GM10248 (cell line): ENCODE measurements at places on chromosomes 11 and 22.
A peak's percentile ranks its signal among the peaks of the same experiment; 100 is the strongest.

- peak; percentile 46 for DNase-seq
These were observed 21.6 kb upstream of the PEX26 start for GRCh38 chr22:18056161-18056666.

DNA sequence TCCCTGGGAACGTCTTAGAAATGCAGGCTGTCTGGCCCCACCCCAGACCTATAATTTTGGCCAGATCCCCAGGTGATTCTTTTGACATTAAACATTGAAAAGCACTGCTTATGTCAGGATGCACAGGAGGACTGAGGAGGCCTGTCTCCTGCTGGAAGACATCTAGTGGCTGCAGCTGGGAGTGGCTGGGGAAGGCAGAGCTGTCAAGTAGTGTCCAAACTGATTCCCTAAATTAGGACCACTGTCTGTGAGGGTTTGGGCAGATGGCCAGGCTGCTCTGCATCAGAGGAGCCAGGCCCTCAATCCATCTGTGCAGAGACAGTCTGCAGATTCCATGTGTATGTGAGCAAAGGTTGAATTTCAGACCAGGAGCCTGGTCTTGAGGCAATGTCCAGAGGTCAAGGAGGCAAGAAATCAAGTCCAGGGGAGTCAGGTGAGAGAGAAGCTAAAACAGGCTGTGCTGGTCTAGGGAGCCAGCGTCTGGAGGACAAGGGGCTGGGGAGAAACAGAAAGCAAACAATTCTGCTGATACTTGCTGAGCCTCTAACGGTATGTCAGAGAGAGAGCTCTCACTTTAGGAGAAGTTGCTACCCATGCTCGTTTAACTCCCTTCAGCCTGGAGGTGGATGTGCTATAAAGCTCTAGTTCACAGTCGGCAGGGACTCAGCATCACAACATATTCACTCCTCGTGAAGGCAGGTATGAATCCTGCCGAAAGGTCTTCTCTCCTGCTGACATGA lies 15.3 kb upstream of the SYTL2 start:
- peak; percentile 31 for DNase-seq

- DNase-seq, result no peak
These were observed 5.8 kb downstream of the SGSM3 start for GRCh38 chr22:40376149-40376548.

DNA sequence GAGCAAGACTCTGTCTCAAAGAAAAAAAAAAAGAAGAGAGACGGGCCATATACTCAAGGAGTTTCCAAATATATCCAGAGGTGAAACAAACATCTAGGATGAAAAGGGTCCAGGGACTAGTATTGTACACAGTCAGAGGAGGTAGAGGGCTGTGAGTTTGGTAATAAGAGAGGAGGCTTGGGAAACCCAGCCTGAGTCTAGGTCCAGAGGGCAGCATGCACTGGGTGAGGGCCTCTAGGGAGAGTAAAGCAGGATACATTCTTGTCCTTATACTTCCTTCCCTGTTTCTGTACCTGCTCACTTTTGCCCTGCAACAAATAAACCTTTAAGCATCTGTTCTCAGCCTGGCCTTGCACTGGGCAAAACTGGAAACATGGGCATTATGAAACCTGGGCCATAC lies 31.5 kb downstream of the STIM1 start:
- DNase-seq, result no peak

DNA sequence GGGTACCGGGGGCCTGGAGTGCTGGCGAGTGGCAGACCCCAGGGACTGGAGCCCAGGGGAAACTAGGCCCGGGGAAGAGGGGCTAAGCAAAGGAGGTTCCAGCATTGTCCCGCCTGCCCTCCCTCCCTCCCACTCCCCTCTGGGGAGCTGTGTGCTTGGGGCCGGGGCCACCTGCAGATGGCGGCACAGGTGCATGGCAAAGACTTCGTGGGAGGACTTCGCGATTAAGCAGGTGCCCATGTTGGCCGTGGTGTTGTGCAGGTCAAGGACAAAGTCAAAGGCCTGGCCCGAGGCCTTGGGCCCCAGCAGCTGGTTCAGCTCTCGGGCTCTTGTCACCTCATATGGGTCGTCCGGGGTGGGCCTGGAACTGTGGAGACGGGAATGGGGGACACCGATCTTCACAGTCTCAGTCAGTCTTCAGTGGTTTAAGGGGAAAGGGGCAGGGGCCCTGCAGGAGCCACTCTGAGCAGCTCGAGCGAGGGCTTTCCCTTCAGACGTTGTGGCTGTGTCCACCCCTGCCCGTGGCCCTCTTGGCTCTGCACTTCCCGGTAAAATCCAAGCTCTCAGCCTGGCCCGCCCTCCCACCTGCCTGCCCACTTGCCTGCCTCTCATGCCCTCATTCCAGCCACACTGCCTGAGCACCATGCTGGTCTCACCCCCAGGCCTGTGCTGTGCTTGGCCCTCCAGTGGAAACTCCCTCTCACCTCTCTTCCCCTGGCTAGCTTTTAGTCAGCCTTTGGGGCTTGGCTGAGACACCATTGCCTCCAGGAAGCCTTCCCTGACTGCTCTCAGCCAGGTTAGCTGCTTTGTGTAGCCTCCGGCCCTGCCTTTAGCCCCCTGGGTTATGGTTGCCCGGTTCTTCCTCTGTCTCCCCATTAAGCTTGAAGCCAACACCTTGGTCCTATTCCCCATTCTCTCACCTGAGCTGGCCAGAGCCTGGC lies 4.7 kb downstream of the ACY3 start:
- DNase-seq, result no peak

- no peak for DNase-seq
These were observed 31.3 kb downstream of the ABCC8 start for GRCh38 chr11:17445240-17445795.

GRCh38 chr11:8019314-8020243 lies 32.4 kb downstream of the EIF3F start:
- DNase-seq, result peak; percentile 32

DNA sequence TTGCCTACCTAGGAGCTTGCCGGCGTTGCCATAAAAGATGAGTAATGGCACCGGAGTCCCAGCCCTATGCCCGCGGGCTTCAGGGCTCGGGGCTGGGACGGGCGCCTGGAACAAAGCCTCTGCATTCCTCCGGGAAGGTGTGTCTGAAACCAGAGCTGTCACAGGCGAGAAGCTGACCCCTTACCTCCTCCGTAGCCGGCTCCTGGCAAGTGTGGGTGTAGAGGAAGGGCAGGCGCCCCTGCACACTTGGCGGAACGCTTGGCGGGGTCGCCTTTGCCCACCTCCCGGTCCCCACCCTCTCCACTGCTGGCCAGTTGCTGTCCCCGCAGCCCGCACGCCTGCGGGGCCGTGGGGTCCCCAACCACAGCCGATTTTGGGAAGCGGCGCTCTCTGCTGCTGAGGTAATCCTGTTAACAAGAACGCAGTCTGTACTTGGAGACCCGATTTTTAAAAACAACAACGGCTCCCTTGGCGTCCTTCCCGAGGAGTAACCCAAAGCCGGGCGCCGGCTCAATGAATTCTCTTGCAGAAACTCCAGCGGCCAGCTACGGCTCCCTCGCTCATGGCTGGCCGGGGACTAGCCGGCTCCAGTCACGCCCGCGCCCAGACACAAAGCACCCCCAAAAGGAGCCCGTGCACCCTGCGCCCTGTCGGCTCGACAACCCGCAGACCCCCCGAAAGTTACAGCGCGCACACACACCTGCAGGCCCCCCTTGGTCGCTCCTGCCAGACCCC lies 89.2 kb downstream of the PLEKHA7 start:
- peak; percentile 42 for DNase-seq

DNA sequence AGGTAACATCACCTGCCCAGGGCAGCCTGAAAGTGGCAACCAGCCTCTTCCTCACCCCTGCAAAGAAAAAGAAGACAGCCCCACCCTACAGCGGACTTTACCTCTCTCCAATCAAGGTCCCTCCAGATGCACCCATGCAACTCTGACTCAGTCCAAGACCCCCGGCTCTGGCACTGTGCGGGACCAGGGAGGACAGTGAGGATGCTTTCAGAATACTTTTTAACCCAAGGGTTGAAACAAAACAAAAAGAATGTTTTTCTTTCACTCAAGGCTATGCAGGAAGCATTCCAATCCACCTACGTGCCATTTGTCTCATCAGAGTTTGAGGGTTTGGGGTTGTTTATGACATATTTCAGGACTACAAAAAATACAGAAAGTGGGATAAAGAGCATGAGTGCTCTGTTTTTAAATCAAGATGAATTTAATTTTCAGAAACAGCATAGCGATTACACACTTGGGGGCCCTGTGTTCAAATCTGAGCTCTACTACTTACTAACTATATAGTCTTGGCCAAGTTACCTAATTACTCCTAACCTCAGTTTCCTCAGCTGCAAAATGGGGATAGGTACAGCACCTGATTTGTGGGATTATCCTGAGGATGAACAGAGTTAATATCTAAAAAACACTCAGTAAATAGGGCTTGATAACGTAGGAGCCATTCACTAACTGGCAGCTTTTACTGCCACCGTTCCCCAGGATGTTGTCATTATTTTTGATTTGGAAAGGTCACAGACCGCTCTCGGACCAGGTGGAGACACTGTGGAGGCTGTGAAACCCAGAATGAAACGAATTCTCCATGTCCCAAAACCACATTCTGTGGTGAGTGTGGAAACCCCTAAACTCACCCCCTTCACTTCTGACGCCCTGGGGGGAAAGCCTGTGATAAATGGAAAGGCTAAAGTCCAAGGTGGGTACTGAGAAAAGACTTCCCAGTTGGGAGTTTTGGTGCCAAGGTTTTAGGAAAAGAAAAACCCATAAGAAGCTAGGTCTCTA lies 5.6 kb downstream of the PLAAT3 start:
- no peak for DNase-seq

DNA sequence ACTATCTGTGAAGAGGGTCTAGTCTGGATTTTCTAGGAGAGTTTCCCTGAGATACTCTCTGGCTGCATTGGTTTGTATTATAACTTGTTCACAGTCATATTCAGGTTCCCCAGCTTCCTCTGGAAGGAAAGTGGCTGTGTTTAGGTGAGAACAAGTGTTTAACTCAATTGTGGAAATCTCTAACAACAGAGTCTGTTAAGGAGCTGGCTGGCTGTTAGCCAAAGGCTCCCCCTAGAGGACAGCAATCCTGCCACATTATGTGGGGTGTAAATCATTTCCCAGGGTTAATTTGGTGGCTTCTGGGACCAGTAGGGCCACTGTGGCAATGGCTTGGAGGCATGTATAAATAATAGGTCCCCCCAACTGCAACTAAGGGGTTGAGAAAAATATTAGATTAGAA lies 18.4 kb downstream of the MS4A6E start:
- no peak for DNase-seq

DNA sequence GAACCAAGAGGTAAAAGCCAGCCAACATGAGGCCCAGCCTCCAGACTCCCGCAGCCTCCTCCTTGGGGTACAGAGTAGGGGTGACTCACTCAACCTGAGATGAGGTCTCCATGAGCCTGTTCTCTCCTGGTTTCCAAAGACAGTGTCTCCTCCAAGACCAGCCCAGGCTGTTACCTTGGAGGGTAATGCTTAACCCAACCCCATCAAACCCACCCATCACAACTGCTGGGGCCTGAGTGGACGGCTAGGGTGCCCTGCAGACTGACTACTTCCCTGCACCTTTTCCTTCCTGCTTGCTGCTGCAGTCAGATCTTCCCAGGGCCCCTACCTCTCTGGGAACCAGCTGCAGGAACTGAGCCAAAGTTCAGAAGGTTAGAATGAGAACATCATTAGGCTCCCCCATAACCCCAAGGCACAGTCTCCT lies 5.1 kb upstream of the NOL12 start:
- no peak for DNase-seq

DNA sequence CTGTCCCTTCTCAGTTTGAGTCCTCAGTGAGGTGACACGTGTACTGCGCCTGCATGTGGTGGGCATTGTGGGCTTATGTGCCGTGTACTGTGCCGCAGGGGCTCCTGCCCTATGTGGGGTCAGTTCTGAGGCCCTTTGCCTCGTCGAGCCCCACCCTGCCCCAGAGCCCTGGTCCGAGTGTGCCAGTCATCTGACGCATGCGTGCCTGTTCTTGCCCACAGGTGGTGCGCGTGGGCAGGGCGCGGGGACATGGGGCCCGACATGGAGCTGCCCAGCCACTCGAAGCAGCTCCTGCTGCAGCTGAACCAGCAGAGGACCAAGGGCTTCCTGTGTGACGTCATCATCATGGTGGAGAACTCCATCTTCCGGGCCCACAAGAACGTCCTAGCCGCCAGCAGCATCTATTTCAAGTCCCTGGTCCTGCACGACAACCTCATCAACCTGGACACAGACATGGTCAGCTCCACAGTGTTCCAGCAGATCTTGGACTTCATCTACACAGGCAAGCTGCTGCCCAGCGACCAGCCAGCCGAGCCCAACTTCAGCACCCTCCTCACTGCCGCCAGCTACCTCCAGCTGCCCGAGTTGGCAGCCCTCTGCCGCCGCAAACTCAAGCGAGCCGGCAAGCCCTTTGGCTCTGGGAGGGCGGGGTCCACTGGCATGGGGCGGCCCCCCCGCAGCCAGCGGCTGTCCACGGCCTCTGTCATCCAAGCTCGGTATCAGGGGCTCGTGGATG lies 22.3 kb upstream of the TMEM191C start:
- DNase-seq, result no peak

DNA sequence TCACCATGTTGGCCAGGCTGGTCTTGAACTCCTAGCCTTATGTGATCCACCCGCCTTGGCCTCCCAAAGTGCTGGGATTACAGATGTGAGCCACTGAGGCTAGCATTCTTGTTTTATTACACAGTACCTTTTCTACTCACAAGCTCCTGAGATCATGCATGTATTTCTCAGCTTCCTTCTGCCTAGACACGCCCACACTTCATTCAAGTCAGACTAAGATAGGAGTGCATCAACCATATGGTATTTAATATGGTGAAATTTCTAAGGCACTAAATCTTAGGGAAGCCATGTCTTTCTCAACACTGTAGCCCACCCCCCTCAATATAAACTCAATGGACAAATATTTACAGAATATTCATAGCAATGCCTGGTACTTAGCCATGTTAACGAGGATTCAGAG lies 62.1 kb downstream of the SLC25A17 start:
- no peak for DNase-seq

GRCh38 chr11:89205378-89205777 lies 27.7 kb downstream of the TYR start:
- DNase-seq, result no peak

GRCh38 chr11:75023446-75024067 lies 34.8 kb downstream of the NEU3 start:
- DNase-seq, result no peak

DNA sequence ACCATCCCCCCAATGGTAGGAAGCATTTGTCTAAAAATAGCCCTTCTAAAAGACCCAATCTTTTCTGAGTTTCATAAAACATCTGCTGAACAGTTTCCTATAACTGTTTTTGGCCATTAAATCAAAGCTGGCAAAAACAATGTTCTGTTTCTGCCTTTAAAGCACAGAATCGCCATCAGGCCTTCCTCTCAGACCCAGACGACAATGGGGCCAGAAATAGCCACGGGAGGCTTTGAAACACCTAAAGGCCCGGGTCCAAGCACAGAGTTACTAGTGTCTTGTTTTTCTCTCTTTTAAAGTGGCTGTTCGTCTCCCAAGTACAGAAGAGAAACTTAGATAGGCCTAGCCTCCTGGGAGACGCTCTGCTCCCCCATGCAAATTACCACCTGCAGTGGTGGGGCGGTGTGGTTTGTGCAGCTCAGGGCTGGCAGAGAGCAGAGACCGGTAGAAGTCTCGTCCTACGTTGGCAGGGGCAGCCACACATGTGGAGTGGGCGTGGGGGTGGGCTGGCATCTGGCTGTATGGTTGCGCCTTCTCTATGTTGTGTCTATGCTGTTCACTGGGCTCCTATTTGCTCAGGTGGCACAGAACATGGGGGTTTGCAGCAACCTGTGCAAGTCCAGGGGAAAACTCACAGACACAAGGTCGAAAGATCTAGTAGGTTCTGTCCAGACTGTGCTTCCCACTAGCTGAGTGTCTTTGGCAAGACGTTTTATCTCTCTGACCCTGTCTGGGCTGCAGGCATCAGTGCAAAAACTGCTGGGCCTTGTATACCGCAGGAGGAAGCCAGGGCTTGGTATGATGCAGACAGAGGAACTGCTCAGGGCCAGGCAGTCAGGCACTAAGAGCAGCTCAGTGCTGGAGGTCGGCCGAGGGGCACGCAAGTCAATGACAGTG lies 23.6 kb upstream of the ETS1 start:
- peak; percentile 80 for DNase-seq
